ENCODE measurements at places on chromosomes 11 and 22. TPM values are rescaled to one million over a fixed set of nuclear protein-coding genes. Genes with fewer than 3 reads are reported as not detected.

UBASH3B gene
- total RNA-seq, result 2.9 TPM

MS4A5 gene
- total RNA-seq, result not detected

DGCR6L gene
- total RNA-seq, result 105 TPM

SLC15A3 gene
- total RNA-seq, result 6.9 TPM

MAML2 gene
- total RNA-seq, result 5.4 TPM

GGTLC3 gene
- total RNA-seq, result not detected

MN1 gene
- total RNA-seq, result 8.8 TPM

PIK3C2A gene
- 8.8 TPM for total RNA-seq

GGTLC2 gene
- not detected for total RNA-seq

ZNF280B gene
- 0.18 TPM for total RNA-seq

SCUBE1 gene
- total RNA-seq, result 0.32 TPM

ABCG4 gene
- not detected for total RNA-seq

DNA sequence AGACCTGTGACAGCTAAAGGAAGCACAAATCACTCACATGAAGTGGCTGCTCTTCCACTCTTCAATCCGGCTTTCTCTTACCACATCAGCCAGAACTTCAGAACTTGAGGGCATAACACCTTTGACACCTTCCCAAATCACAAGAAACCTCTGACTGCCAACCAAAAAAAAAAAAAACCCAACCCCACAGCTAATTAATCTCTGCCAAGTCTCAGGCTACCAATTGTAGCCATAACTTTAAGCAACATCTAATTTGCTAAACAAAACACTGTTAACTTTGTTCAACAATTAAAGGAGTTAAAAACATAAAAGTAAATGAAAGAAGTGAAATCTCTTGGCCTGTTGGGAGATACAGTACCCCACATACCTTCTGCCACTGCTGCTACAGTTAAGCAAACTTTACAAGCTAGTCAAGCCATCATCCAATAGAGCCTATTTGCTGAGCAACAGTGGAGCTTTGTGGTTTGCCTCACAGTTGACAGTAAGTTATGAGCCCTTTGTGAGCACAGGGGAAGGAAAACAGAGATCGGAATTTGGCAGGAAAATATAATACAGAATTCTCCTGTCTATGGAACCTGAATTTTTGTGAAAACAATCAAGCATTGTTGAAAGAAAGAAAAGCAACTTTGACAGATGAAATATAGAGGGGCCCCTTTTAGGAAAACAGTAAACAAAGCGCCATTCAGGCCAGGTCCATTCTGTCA, at the start of gene SOX6:
Gene SOX6, minus strand, starts transcription at position 490 of the 704 bp plus-strand sequence. CDS start 15,298 bp downstream, outside the sequence.
- no peak for DNase-seq

DNA sequence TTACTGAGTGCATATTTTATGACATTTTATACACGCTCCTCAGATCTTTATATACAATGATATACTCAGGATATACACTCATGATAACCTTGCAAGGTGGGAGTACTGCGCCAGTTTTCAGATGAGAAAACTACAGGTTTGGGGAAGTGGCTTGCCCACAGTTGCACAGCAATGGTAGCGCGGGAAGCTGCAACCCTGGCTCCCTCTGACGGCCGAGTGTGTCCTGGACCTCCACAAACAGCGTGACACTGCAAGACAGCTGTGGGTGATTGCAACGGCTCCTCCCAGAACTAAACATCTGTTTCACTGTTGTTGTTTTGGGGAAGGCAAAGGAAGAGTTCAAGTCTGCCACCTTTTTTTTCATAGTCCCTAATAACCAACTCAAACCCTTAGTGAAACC, 47.0 kb downstream of the PACSIN2 start:
- DNase-seq, result peak; percentile 72

DNA sequence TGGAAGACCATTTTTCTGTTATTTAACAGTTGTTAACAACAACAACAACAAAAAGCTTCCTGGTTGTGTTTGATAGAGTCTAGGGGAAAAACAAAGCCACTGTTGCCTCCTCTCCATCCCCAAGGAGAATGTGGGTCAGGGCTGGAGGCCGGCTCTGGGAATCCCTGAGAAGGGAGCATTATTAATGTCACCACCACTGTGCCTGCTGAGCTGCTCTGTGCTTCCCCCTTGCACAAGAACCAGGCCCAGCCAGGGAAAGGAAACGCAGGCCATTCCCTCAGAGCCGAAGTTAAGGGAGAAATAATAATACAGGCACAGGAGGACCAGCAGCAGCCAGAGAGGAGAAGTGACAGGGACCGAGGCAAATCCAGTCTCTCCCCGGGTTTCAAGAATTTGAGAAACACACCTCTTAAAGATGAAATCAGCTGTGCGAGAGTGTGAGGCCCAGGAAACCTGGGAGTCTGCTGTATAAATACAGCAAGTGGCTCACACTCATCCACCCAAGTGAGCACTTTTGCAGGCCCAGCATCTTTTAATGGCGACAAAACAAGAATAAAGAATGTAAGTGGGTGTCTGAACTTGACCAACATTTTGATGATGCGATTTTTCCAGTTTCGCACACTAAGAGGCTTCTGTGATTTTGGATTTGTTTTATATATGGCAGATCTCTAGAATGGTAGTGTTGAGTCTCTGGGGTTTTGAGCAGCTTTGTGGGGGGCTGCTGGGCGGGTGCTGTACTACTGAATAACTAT, 539.2 kb downstream of the NTM start:
- DNase-seq, result no peak

- peak; percentile 30 for DNase-seq
Observed at GRCh38 chr11:114083391-114084252, 24.1 kb downstream of the ZBTB16 start.

DNA sequence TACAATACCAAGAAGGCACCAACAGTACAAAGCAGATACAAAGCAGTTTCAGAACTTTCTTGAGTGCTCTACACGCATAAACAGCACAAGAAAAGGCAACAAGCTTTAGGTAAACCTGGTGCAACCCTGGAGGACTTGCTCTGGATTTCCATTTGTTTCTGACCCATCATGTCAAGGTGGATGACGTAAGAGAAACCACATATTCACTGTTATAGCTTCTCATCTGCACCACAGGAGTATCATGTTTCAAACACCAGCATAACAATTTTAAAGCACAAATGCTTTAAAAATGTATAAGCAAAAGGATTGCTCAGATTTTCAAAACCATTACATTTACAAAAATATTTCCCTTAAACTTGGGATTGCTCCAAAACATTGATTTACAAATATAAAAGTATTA, 25.0 kb upstream of the YPEL1 start:
- no peak for DNase-seq

DNA sequence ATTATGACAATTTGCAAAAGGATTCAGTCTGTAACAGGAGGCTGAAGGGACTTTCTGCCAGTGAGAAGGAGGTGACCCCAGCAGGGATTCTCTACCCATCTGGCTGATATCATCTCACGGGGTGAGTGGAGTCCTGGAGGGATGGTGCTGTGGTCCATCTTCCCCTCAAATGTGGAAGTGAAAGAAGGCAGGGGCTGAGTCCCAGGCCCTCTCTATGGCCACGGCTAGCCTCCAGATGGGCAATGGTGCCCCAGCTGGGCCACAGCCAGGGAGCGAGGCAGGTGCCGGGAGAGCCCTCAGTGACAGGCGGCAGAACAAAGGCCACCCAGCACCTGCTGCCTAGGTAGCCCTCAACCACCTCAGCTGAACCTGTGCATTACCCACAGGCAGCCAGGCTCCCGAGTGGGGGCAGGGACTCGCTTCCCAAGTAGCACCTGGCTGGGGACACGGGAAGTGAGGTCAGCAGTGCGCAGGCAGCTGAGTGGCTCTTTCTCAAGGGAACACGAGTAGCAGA, 6.7 kb downstream of the NECTIN1 start:
- no peak for DNase-seq

GRCh38 chr11:66100272-66101065, 30.4 kb downstream of the PACS1 start:
- peak; percentile 49 for DNase-seq

DNA sequence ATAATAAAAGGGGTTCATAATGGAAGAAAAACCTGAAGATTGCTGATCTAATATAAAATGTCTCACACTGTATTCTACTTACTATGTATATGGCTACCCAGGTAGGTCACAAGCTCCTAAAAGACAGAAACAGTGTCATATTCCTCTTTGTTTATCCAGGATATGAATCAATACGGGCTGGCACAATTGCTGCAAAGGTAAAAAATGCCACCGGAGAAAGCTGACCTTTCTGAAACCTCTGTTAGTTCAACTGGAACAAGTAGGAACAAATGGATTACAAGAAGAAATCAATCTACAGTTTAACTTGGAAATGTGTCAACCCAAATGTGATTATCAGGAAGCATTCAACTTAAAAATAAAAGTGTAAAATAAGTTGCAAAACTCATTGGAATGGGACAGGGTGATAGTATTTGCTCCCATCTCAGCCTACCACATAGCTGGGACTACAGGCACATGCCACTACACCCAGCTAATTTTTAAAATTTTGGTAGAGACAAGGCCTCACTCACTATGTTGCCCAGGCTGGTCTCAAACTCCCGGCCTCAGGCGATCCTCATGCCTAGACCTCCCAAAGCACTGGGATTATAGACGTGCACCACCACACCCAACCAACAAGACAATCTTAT, 27.6 kb downstream of the SLC35F2 start:
- DNase-seq, result no peak

DNA sequence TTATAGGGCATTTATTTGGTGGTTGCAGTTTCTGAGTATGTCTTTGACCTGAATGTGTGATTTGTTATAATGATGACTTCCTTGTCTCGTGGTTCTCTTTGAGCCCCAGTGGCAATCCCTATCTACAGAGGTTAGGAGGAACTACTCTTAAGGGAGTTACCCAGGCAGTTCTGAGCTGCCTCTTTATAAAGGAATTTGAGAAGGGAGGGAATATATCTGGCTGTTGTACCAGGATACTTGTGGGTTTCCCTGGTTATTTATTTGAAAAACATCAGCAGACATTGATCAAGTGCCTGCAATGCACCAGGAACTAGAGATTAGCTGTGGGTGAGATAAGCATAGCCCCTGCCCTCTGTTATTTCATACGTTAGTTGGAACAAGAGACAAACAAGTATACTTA, 243.5 kb upstream of the ARHGAP20 start:
- DNase-seq, result no peak

DNA sequence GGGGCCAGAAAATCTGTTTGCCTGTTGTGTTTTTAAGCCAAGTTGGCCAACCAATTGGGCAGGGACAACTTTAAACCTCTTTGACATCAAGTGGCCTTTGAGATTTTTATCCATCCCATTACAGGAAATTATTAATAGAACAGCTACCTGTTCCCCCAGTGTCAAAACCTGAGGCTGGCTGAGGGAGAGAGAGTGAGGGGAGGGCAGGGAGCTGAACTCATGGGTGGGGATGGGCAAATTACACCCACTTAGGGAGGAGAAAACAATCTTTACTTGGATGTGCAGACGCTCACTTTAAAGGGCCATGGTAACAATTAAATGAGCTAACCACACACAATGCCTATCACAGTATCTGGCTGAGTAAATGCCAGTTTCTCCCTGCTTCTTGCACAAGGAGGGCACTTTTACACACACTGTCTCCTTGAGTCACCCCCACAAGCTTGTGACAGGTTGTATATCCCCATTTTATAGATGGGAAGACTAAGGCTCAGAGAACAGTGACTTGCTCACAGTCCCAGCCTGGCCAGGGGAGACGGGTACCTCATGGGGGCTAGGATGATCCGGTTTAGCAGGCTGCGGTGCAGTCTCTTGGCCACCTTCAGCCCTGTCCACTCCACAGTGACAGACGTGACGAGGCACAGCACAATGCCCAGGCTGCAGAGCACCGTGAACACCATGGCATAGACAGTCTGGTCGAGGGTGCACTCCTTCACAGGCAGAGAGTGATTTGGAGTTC, 17.8 kb upstream of the KCNJ11 start:
- peak; percentile 66 for DNase-seq

GRCh38 chr11:92401520-92401919, 176.9 kb downstream of the FAT3 start:
- no peak for DNase-seq

- peak; percentile 33 for DNase-seq
Observed at GRCh38 chr11:12785901-12786300, 111.7 kb downstream of the TEAD1 start.

DNA sequence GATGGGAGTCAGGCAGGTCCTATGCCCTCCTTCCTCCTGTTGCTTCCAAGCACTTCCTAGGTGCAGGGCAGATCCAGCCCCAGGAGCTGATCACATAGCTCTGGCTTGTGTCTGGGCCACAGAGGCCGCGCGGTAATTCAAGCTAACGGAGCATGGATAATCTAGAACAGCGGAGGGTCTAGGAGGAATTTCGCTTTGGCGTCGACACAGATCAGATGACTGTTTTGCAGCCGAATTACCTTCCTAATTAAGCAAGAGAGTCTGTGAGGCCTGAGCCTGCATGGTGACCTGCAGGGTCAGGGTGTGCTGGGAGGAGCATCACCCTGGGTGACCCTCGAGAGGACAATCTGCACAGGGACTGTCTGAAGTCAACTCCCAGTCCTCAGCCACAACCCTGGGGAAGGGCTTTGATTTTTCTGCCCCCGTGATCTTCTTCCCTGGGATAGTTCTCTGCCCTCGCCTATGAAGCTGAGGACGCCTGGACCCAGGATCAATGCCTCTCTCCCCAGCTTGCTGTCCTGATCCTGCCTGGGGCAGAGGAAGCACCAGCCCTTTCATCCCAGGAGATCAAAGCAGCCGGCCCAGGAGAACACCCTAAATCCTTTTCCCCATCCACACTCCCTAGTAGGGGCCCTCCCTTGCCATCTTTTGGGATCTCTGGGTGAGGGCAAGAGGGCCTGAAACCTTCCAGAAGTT, 11.0 kb downstream of the NECTIN1 start:
- DNase-seq, result no peak

GRCh38 chr22:49600891-49601431, 226.7 kb downstream of the BRD1 start:
- no peak for DNase-seq

DNA sequence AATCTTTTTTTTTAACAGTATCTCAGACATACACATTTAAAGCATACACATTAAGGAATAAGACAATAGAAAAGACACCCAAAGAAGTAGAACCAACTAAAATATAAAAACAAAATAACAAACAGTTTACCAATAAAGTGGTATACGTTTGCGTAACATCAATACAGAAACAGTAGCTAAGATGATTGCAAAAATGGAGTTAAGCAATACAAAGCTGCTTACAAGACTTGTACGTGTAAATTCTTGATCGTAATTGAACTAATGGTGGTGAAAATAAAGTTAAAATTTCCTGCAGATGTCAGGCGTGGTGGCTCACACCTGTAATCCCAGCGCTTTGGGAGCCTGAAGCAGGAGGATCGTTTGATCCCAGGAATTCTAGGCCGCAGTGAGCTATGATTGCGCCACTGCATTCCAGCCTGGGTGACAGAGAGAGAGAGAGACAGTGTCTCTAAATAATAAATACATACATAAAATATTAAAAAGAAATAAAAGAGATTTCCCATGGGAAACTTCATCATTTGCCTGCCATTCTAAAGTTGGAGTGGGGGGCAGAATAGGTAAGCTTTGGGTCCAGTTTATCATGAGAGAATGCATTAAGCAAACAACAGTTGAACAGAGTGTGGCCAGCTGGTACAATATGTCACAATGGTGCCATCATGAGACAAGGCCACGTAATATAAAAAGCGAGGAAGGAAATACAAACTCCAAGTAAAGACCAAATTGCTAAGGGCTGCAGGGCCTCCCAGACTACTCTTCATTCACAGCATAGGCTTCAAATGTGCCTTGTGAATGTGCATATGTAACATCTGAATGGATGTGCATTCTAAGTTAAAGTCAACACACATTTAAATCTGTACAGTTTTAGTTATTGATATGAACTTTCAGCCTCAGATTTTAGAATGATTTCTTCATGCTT, 38.9 kb upstream of the EED start:
- DNase-seq, result no peak

GRCh38 chr11:105401269-105401809, 208.5 kb upstream of the GRIA4 start:
- no peak for DNase-seq

Data from gastrocnemius medialis (tissue), 4 donors.